IPS-NIHi11 (cell line): ENCODE measurements at places on chromosomes 4 and X.
A peak's percentile ranks its signal among the peaks of the same experiment; 100 is the strongest.

GRCh38 chrX:79259073-79259689 lies 108.0 kb downstream of the ITM2A start:
- no peak for DNase-seq

- DNase-seq, result no peak
Observed at GRCh38 chr4:183988874-183989273, 83.8 kb downstream of the STOX2 start.

- no peak for DNase-seq
Observed at GRCh38 chr4:1579901-1580691, 104.0 kb downstream of the FAM53A start.

- no peak for DNase-seq
Observed at GRCh38 chr4:153825691-153826090, 36.8 kb upstream of the SFRP2 start.

GRCh38 chr4:152881974-152882373 lies 54.1 kb upstream of the FHDC1 start:
- DNase-seq, result no peak

- no peak for DNase-seq
Observed at GRCh38 chr4:13829457-13829856, 201.9 kb upstream of the BOD1L1 start.

GRCh38 chr4:145388043-145388442 lies 93.6 kb upstream of the SMAD1 start:
- DNase-seq, result no peak

DNA sequence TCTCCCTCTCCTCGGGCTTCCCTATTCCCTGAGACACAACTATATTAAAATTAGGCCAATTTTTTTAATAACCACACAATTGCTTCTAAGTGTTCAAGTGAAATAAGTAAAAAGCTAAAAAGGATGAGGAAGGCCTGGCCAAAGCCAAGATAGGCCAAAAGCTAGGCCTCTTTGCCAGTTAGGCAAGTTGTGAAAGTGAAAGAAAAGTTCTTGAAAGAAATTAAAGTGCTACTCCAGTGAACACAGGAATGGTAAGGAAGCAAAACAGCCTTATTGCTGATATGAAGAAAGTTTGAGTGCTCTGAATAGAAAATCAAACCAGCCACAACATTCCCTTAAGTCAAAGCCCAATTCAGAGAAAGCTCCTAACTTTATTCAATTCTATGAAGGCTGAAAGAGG lies 114.2 kb upstream of the FAT4 start:
- no peak for DNase-seq

- DNase-seq, result no peak
Observed at GRCh38 chrX:104712515-104712914, 146.5 kb downstream of the IL1RAPL2 start.

- DNase-seq, result no peak
Observed at GRCh38 chrX:134569306-134569705, 89.0 kb downstream of the PLAC1 start.

- no peak for DNase-seq
Observed at GRCh38 chr4:11702886-11703557, 274.3 kb upstream of the HS3ST1 start.

GRCh38 chr4:8417071-8417614 lies 23.4 kb downstream of the ACOX3 start:
- no peak for DNase-seq

GRCh38 chrX:35696760-35697234 lies 101.3 kb upstream of the MAGEB16 start:
- DNase-seq, result no peak

DNA sequence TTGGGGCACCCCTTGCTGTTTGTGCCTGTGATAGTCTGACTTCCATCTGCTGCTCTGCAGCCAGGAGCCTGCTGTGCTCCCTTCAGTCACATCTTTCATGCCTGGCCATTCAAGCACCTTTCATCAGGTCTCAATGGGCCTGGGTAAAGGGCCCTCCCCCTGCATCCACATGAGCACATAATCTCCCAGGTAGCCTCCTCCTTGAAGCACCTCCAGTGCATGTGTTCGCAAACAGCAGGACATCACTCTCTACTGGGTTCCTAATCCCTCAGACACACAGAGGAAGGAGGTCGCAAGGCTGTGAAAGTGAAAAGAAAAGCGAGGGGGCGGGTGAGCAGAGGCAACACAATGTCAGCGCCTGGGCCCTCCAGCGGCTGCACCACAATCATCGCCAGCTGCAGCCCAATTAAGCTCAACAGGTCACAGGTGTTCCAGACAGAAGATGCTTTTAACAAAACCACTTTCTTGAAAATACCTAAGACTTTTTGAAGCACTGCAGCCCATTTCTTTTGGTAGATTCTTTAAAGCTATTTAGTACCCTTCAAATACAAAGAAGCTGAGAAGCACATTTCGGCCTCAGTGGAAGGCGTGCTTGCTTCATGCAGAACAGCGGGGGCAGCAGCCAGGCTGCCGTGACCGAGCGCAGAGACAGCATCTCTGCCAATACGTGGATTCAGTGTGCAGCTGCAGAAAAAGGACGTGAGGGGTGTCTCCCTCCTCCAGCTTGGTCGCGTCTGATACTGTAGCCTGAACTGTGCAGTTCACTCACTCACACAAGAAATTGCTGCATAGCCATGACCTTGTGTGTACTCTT lies 92.2 kb upstream of the SPRY1 start:
- peak; percentile 66 for DNase-seq

GRCh38 chr4:22428441-22428840 lies 87.4 kb downstream of the ADGRA3 start:
- DNase-seq, result no peak

- DNase-seq, result no peak
Observed at GRCh38 chr4:118410138-118410537, 57.3 kb upstream of the PRSS12 start.

GRCh38 chr4:13436962-13437361 lies 47.2 kb downstream of the RAB28 start:
- no peak for DNase-seq

GRCh38 chrX:100368167-100368566 lies 41.9 kb downstream of the PCDH19 start:
- DNase-seq, result peak; percentile 44

DNA sequence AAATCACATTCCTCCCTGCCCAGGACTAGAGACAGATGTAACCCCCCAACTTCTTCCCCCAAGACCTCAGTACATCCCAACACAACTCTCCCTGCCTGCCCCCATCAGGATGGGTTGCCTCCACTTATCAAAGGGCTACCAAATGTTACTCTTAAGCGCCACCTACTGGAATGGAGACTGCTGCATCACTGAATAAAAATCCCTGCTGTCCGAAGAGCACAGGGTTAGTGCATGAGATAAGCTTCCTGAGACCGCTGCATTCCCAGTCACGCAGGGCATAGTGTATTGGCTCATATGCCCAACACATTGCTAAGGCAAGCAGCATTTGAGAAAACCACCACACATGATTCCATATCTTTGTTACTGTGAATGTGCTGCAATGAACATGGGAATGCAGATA lies 544.5 kb downstream of the PPP4R3C start:
- DNase-seq, result peak; percentile 32

DNA sequence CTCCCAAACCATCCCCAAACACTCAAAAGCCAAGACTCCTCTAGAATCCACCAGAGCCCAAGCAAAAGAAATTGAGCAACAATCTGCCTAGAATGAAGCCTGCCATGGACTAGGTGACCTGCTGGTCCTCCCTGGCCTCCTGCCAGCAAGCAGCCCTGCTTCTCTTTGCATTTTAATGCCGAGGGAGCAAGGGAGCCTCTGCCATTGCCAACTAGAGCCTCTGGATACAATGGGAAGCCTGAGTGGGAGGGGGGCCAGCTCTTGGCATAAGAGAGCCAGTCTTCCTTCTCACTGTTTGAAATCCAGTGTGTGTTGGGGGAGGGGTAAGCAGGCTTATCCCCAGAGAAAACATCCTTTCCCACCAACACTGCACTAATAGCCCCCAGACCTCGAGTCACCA lies 1.5 kb upstream of the GDPD2 start:
- peak; percentile 49 for DNase-seq

GRCh38 chr4:187171706-187172339 lies 448.2 kb upstream of the FAT1 start:
- no peak for DNase-seq

DNA sequence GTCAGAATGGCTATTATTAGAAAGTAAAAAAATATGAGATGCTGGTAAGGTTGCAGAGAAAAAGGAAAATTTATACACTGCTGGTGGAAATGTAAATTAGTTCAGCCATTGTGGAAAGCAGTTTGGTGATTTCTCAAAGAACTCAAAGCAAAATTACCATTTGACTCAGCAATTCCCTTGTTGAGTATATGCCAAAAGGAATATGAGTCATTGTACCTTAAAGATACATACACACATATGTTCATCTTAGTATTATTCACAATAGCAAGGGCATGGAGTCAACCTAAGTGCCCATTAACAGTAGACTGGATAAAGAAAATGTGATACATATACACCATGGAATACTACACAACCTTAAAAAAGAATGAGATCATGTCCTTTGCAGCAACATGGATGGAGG lies 148.2 kb downstream of the COMMD8 start:
- no peak for DNase-seq

GRCh38 chr4:153365003-153365402 lies 20.5 kb downstream of the MND1 start:
- no peak for DNase-seq

DNA sequence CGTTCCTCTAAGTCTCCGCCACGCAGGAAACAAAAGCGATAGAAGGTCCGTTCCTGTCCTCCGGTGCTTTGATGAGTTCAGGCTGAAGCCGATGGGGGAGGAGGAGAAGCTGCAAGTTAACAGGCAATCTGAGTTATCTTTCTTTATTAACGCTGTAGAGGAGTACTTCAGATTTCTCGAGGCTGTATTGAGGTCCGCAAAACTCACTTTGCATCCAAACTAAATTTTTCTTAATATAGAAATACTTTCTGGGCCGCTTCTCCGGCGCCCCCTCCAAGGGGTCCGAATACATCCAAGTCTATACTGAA lies 395 bp upstream of the SOWAHB start:
- no peak for DNase-seq

DNA sequence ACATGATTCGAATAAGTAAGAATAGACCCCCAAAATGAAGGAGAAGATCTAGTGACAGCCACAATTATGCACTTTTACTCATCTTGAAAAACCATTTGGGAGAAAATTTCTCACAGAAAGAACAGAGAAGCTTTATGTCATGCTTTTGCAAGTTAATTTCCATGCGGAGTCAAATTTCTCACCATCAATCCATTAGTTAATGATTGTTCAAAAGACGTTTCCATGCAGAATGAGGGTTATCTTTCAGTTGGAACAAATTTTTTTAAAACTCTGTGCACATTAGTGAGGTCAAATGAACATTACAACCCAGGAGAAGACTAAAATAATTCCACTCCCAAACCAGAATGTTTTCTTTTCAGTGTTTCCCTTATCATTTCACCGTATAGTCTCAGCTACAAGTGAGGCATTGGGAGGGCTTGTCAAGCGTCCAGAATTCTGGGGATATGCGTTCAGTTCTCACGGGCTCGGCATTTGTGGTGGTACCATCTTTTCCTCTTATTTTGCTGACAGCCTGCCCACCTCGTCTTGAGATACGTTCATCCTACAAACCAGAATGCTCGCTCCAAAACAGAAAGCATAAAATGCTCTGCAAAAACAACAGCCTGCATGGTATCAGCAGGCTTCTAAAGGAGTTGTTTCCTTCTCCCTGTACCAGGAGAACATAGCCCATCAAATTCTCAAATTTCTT lies 130.8 kb upstream of the TBL1X start:
- no peak for DNase-seq

GRCh38 chrX:19585332-19586082 lies 70.2 kb upstream of the MAP3K15 start:
- DNase-seq, result peak; percentile 21

DNA sequence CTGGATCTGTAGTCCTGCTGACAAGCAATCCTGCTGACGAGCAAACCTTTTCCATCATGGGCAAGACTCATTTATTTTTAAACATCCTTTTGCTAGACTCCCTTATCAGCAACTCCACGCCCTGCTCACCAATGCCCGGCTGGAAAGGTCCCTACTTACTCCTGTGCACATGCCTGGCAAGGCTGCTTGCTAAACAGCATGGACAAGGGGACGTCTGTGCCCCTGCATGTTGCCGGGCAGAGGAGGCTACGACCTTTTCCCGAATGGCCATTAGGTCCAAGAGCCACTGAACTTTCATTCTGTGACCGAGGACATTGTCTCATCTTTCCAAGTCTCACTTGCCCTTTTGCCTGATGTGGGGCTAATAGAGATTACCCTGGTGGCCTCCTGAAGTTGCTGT lies 98.6 kb downstream of the MGST2 start:
- no peak for DNase-seq

GRCh38 chr4:88613417-88613875 lies 21.2 kb downstream of the HERC3 start:
- DNase-seq, result peak; percentile 23

GRCh38 chr4:10021653-10022023 lies 341 bp upstream of the SLC2A9 start:
- no peak for DNase-seq

DNA sequence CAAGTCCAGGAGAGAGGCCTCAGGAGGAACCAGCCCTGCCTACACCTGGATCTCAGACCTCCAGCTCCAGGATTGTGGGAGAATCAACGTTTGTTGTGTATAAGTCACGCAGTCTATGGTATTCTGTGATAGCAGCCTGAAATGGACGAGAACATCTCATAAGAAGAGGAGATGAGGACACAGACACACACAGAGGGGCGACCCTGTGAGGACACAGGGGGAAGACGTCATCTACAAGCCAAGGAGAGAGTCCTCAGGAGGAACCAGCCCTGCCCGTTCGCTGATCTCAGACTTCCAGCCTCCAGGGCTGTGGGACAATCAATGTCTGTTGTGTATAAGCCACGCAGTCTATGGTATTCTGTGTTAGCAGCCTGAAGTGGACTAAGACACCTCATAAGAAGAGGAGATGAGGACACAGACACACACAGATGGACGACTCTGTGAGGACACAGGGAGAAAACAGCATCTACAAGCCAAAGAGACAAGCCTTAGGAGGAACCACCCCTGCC lies 20.3 kb downstream of the P2RY8 start:
- DNase-seq, result no peak

DNA sequence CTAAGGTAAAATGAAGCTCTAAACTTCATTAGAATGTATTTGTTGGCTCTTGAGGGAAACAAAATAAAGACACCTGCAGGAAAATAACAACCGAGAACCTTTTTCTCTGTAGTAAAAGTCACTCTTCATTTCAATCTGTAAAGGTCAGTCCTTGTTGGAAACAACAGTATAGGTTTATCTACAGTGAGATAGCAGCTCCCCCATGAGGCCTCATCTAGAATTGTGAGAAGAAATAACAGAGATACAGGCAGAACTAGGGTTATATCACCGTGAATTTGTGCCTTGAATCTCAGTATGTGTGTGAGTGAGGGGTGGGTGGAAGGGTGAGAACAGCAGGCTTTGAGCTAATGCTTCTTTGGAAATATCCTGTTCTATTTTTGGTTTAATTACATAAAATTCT lies 107.8 kb upstream of the FMR1 start:
- peak; percentile 15 for DNase-seq

DNA sequence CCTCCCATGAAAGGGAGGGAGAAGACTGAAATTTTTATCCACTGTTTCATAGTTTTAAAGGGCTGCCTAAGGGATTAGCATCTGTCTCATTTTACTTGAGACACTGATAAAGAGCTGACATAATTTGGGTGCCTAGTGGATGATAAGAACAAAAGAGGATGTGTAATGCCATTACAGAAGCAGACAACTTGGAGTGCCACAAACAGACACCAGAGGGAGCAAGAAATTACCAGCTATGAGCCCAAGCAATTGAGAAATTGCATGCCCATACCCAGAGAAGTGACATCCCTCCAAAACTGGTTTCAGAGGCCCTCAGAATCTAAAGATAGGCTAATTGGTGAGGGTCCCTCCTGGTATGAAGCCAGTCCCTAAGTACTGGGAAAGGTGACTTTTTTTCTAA lies 38.5 kb upstream of the POU3F4 start:
- DNase-seq, result peak; percentile 12

GRCh38 chrX:148695255-148695654 lies 194.8 kb downstream of the AFF2 start:
- no peak for DNase-seq
